Dorsolateral prefrontal cortex (tissue), 122 donors: ENCODE measurements at places on chromosomes 3 and 15.

- DNase-seq: no peak
These were observed 14.7 kb downstream of the FAM107A start for GRCh38 chr3:58562498-58562897.

DNA sequence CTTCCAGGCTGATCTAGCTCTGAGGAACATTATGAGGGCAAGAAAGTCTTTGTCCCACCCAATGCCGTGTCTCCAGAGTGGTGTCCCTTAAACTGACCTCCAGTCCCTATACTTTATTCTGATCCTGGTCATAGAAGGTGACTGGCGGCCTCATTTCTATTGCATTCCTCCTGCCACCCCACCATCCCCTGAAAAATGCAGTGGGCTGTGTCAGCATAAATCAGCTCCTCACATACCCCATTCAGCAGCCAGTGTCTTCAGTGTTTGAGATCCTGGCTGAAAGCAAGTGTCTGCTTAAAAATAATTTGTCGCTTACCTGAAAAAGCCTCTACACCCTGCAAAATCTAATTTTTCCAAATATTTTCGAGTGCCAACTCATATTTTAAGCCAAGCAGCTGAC is 346.1 kb downstream of the FEZF2 start:
- no peak for DNase-seq

- no peak for DNase-seq
These were observed 4.9 kb downstream of the OGG1 start for GRCh38 chr3:9754678-9755077.

DNA sequence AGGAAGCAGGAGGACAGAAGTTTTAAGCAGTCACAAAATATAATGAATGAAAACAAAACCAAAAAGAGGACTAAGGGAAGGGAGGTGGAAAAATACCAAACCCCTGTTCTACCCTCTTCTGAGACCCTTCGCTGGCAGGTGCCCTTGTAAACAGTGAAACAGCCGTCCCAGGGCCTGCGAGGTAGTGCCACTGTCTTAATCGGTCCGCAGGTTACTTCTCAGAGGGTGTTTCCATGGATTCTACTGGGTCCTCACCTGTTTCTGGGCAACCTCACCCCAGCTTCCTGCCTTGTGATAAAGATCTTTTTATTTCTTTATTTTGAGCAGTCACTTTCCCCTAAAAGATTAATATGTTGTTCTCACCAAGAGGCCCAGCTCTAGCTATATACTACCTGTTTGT is 65.3 kb downstream of the SLC30A4 start:
- no peak for DNase-seq

DNA sequence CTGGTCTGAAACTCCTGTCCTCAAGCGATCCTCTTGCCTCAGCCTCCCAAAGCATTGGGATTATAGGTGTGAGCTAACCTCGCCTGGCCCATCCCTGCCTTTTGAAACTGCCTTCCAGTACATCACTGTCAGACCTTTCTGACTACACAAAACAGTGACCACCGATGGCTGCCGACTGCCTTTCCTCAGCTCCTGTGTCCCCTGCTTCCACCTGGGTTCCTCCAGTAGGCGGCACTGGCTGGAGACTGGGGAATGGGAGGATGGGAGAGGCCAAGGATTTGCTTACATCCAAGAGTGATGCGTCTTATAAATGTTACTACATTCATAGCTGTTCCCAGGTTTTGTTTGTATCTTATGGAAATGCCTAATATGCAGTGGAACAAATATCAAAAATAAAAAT is 242.8 kb downstream of the BBX start:
- no peak for DNase-seq

GRCh38 chr3:142211034-142211433 is 14.4 kb downstream of the GK5 start:
- DNase-seq: no peak

GRCh38 chr15:42279234-42279723 is 6.0 kb upstream of the TMEM87A start:
- no peak for DNase-seq
